Esophagus mucosa (tissue), 1 donor: ENCODE measurements at places on chromosomes 2 and 18.

- no peak for ATAC-seq
Measured at GRCh38 chr2:122389694-122390093, 634.2 kb downstream of the TSN start.

GRCh38 chr2:54967269-54967668 is 83.0 kb downstream of the RTN4 start:
- ATAC-seq = no peak

DNA sequence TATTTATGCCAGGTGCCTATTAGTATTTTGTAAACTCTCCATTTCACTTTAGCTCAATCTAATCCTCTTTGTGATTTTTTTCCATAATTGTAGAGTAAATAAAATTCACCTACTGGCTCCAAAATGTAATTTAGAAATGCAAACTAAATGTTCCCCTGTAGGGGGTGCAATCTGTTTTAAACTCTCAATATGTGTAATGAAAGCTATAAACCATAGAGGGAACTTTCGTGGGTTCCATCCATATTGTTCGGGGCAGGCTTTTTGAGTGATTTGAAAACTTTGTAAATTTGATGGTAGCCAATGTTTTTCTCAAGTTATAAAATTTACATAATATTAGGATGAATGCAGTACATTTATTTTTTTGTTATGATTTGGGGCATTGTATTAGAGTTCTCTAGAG is 49.4 kb downstream of the TSPYL6 start:
- ATAC-seq = no peak

DNA sequence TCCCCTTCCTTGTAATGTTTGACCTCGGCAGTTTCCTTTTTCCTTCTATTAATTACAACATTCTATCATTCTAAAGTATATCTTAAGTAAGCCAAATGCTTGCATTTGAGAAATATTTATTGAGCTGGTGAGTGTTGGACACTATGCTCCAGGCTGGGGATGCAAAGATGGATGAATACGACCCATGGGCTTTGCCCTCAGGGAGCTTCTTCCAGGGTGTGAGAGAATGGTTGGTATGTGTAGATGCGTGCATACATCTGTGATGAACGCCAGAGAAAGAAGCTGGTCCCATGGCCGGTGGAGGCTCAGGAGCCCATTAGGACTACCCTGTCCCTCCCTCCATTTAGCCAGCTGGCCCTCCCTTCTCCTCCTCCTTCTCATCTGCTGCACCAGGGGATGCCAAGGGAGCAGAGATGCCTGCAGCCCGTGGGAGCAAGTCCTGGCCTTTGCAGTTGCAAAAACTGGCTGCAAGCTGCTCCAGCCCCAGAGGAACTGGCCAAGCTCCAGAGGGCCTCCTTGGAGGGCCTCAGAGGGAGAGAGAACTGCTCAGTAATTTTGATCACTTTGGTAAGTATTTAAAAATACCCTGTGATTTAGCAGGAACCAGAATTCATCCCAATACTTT is 65.7 kb upstream of the FOSL2 start:
- peak; percentile 14 for ATAC-seq

- ATAC-seq = no peak
Measured at GRCh38 chr2:162196638-162197037, 44.6 kb upstream of the GCG start.
